NCI-H1417 (cell line): ENCODE measurements at places on chromosomes 3 and 15.
A peak's percentile ranks its signal among the peaks of the same experiment; 100 is the strongest.

GRCh38 chr3:166499636-166500035 lies 662.4 kb upstream of the BCHE start:
- no peak for DNase-seq

DNA sequence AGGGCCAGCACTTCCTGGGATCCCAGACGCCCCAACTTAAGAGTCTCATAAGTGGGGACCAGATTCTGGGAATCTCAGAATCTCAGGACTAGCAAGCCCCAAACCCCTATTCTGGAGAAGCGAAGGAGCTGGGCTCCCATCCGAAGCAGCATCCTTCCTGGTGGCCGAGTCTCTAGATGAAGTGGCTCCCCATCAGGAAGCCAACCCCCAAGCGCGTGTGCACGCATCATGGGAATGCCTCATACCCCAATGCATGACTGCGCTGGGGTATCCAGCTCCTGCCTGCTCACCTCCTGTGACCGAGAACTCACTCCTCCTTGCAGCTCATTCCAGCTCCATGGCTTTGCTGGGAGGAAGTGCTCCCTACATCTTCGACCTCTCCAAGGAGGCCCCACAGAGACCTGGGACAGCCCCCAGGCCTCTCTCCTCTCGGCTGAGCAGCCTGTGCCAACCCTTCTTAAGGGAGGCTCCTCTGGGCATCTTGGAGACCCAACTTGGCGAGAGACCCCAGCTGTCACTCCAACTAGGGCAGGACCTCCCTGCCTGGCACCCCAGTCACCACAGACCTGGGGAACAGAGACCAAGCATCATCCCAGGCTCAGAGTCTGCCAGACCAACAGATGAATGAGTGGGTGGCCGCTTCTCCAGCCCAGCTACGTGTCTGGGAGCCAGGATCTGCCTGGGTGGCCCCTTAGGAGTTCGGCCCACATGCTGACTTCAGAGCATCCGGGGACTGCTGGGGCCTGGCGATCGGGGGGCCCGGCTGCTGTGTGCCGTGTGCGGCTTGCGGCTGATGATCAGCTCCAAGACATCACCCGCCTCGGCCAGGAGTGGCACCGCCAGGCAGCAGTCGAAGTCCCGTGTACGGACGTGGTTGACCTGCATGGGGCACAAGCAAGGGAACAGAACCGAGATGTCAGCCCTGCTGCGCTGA lies 46.9 kb downstream of the GRIP2 start:
- DNase-seq, result no peak

GRCh38 chr3:192772240-192772894 lies 45.0 kb upstream of the FGF12 start:
- peak; percentile 6 for DNase-seq

- DNase-seq, result no peak
Observed at GRCh38 chr3:175728566-175728965, 869.4 kb downstream of the NAALADL2 start.

- DNase-seq, result no peak
Observed at GRCh38 chr3:133987948-133988484, 41.7 kb downstream of the SLCO2A1 start.

GRCh38 chr15:33987444-33987843 lies 19.1 kb downstream of the CHRM5 start:
- DNase-seq, result no peak

DNA sequence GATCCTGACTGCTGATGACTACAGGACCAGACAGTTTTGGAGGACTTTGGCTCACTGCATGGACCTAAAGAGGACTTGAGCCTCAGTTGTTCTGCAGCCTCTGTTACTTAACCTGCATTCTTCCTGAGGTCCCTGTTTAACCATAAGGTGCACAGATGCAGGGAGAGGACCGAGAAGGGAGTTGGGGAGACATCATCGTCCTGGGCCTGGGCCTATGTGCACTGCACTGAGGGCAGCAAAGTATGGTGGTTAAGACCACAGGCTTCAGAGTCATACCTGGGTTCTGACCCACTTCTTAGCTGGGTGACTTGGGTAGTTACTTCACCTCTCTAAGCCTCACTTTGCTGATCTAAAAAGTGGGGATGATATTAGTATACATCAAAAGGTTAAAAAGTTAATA lies 21.9 kb downstream of the KY start:
- no peak for DNase-seq

DNA sequence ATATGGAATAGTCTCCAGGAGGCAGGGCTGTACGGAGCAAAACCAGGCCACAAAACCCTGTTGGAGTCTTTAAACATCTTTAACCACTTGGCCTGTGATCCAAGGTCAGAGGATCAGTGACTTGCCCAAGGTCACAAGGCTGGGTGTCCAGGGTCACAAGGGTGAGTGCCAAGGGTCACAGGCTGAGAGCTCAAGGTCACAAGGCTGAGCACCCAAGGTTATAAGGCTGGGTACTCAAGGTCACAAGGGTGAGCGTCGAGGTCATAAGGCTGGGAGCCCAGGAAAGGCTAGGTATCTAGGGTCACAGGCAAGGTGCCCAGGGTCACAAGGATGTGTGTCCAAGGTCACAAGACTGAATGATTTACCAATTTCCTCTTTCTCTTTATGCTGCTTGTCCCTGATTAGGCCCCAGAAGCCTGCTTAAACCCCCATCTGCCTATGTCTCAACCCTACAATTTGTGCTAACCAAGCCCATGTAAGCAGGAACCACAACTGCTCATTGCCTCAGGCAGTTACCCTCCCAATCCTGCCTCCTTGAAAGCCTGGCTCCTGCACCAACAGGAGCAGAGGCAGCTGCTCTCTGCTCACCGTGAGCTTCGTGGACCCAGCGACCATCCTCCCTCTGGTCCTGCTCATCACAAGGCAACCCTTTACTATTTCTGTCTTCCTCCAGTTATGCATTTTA lies 51.5 kb downstream of the MGLL start:
- DNase-seq, result peak; percentile 75

- peak; percentile 98 for DNase-seq
Observed at GRCh38 chr3:1962396-1963088, 136.1 kb upstream of the CNTN4 start.

- DNase-seq, result no peak
Observed at GRCh38 chr3:123744064-123744463, 140.1 kb downstream of the MYLK start.

- DNase-seq, result no peak
Observed at GRCh38 chr15:90414408-90415028, 26.5 kb downstream of the IQGAP1 start.

GRCh38 chr3:25218362-25218761 lies 209.7 kb upstream of the RARB start:
- no peak for DNase-seq

- DNase-seq, result no peak
Observed at GRCh38 chr15:93985925-93986324, 245.4 kb upstream of the MCTP2 start.

GRCh38 chr3:197793247-197793646 lies 2.2 kb downstream of the LRCH3 start:
- DNase-seq, result no peak

DNA sequence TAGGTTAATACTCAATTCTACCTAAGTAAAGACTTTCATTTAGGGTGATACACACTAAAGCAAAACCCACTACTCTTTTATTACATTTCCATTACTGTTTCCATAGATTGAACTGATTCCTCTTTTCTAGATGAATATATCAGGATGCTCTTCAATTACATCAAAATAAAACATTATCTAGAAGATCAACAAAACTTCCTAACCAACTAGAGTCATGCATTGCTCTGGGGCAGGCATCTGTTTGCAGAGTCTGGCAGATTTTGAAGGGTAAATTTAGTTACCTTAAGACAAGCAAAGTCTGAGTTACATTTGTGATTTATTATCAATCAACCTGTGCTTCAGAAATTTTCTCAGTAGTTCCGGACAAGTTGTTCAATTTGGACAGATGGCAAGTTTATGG lies 117.1 kb downstream of the NEK11 start:
- no peak for DNase-seq

- no peak for DNase-seq
Observed at GRCh38 chr15:30933293-30933692, 29.6 kb downstream of the FAN1 start.

DNA sequence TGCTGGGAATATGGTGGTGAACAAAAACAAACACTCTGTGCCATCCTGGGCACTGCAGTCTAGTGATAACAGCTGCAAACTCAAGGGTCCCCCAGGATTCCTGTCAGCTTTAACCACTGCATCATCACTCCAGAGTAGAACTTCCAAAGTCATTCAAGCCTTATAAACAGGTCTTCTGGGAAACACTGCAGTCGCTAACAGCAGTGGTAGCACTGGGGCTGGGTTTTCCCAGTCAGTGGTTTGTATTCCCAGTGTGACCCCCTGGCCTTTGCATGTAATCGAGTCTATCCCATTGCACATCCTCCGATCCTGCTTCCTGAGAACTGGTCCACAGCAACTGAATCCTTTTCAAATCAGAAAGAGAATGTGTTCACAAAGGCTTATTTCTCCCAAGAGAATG lies 623.5 kb downstream of the EDEM1 start:
- no peak for DNase-seq

- DNase-seq, result no peak
Observed at GRCh38 chr3:8485141-8485870, 16.3 kb upstream of the LMCD1 start.

DNA sequence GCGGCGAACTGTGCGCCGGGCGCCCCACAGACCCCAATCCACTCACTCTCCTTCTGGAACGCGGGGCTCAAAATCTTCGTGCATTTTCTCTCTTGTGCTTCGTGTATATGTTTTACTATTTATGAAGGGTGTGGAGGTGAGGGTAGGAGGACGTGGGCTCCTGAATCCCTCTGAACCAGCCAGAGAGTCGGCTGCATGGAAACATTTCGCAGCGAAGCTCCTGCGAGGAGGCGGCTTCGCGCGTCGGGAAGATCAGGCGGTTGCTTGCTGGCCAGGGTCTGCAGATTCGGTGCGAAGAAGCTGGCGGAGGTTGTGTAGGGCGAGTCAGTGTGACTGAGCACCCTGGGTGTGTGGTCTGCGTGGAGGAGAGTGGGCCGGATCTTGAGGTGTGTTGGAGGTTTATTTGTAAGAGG lies 1.1 kb downstream of the CNTN4 start:
- DNase-seq, result peak; percentile 69

DNA sequence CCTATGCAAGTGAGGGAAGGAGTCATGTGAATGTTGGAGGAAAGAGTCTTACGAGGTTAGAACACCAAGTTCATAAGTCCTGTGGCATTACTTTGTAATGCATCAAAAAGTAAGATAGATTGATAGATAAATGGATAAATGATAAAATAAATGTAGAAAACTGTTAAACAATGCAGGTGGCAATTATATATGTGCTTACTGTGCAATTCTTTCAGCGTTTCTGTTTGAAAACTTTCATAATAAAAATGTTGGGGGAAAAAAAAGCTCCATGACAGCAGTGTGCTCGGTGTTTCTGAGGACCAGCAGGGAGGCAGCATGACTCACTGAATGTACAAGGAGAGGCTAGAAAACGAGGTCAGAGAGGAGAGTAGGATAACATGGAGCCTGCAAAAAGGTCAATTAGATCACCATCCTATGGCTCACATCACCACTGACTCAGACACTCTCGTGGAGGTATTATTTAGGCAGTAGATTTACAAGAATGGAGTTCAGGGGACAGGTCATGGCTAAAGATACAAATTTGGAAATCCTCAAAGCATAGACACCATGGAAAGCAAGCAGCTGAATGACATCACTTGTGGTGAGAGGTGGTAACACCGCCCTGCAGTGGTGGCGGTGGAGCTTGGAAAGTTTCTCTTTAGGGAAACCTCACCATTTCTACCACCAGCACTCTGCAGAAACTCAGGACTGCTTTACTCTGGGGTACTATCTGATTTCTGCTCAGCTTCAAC lies 219.8 kb downstream of the CTNNB1 start:
- no peak for DNase-seq

GRCh38 chr3:66467996-66468735 lies 32.7 kb downstream of the LRIG1 start:
- no peak for DNase-seq

- no peak for DNase-seq
Observed at GRCh38 chr3:179166561-179167201, 18.5 kb downstream of the PIK3CA start.

GRCh38 chr3:142997330-142997729 lies 4.0 kb upstream of the U2SURP start:
- no peak for DNase-seq

- no peak for DNase-seq
Observed at GRCh38 chr3:23172059-23172458, 31.1 kb upstream of the UBE2E2 start.
